GM04503 (cell line): ENCODE measurements at places on chromosomes 4 and X.

DNA sequence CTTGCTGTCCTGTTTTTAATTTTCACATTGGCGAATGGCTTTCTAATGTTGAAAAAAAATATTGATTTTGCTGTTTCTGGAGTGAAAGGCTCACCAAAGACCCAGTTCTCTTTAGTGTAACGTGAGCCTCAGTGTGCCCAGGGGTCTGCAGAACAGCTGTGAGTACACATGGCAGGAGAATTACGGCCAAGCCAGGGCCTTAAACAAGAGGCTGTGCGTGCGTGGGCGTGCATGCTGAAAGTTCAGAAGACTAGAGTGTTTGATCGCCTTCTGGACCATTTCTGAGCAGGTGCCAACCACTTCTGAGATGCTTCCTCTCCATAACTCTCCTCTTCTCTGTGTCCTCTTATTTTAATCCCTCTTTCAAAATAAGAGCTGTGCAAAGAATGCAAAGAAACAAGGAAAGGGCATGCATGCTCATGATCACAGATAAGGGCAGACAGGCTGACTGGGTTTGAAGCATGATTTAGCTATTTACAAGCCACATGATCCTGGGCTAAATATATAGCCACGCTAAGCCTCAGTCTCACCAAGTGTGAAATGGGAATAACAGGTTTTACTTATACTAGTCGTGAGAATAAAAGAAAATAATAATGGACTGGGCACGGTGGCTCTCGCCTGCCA, 9.9 kb downstream of the PHEX start:
- DNase-seq, result no peak

- DNase-seq, result no peak
Measured at GRCh38 chrX:2921193-2921592, 7.9 kb downstream of the ARSD start.

GRCh38 chr4:105345838-105346237, 128.0 kb downstream of the PPA2 start:
- no peak for DNase-seq

DNA sequence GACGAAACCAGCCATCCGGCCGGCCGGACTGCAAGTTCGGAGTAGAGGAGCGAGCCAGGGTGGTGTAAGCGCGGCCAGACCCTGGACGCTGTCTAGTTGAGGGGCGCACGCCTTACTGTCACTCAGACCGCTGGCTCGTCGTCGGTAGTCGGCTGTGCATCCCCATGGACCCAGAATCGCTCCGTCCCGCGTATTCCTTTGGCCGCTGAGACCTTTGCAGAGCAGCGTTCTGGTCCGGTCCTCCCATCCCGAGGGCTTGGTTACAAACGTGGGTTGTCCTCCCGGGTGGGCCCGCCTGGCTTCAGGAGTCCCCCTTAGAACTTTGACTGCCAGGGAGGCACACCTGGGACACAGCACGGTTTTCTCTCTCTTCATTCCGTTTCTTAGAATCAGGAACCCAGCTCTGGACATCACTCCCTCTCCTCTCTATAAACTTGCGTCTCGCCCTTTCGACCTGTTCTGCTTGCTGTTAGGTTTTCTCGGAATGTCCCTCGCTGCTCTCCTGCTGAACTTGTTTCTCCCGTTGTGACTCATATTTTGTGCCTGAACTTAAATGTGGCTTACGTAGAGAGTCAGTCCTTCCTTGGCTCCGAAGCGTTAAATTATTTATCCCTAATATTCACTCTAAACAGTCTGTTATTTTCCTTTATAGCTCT, 672 bp downstream of the PGM2 start:
- DNase-seq, result no peak

- DNase-seq, result no peak
Measured at GRCh38 chr4:121272526-121272925, 108.3 kb downstream of the QRFPR start.

DNA sequence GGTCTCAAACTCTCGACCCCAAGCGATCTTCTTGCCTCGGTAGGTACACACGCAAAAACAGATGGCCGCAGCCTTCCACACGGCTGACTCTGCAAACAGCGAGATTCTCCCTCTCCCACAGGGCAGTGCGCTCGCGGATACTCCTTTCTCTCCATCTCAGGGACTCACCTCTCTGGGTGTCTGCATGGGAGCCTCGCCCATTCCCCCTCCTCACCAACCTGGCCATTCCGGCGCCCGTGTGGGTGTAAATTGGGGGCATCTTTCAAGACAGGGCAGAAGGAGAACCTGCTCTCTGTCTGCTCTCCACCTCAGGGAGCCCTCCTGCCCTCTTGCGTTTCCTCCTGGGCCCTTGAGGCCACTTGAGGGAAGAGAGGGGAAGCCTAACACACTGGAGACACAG, 4.4 kb downstream of the CTAG2 start:
- no peak for DNase-seq

DNA sequence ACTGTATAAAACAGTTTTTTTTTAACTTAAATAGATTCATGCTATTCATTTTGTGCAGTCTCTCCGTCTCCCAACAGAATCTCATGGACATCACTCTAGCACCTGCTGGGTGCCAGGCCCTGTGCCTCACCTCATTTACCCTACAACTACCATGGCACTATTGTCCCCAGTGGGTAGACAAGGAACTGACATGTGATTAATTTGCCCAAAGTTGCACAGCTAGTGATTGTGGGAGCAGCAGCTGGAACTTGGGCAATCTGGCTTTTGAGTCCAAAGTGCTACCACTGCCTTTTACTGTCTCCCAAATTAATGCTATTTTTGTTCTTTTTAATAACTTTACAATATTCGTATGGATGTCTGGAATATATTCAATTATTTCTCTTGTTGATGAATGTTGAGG, 11.2 kb upstream of the PGRMC2 start:
- DNase-seq, result no peak
